T follicular helper cell (primary cell): ENCODE measurements at places on chromosomes 13 and 19.

- no peak for DNase-seq
Observed at GRCh38 chr19:1606138-1606651, 933 bp upstream of the UQCR11 start.

DNA sequence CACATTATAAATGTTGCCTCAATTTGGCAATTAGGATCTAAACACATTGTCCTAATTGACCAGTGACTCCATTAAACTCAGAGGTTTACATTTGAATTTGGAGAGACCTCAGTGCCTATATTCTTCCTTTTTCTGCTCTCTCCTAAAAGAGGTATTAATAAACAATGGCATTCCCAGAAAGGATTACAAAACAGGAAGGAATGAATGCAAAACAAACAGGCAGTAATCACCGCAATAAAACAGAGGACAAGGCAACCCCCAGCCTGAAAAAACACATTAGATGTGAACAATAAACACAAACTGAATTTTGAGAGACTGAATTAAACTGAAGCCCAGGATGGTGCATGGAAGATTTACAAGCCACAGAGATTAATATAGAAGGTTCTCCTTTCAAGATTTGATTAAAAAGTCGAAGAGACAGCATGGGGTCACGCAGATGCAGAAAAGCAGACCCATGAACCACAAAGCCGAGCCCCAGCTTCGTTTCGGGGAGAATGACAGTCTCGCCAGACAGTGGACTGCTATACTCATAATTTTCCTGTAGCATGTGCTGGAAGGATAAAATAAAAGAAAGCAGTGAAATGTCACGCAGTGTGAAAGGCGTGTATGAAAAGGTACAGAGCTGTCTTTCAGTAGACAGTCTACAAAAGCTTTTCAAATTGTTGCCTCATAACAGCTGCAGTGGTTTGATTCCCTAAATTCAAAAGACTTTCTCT is 503.0 kb downstream of the LIG4 start:
- no peak for DNase-seq

DNA sequence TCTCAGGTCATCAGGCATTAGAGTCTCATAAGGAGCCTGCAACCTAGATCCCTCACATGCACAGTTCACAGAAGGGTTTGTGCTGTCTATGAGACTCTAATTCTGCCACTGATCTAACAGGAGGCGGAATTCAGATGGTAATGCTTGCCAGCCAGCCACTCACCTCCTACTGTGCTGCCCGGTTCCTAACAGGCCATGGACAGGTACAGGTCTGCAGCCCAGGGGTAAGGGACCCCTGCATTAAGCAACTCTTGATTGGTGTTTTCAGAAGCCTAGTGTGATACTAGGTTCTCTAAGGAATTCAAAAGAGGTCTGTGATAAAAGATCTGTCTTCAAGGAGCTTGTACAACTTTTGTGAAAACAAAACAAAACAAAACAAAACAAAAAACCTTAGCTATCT is 31.1 kb downstream of the CAB39L start:
- no peak for DNase-seq

DNA sequence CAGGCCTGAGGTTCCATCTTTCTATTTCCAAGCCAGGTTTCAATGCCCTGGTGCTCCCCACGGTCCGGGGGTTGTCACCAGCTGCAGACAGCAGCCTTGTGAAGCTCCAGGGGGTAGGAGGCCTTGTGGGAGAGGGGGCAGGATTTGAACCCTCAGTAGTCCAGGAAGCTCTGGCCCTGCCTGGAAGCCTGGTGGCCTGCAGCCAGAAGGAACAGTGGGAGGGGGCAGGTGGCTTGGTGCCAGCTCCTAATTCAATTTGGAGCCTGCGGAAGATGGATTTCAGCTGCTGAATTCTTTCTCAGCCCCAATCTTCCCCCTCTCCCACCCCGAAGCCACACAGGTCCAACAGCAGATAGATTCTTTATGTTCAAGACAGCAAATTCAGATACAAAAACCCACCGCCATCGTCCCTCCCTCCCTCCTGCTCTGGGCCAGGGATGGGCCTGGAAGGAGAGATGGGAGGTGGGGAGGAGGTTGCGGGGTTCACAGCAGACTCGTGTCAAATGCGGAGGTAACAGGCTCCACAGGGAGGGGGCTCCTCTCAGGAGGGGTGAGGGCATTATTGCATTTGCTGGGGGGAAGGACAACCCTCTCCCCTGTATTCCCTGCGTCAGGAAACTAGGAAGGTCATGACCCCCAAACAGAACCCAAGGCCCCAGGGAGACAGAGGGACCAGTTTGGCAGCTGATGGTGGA is 2.4 kb upstream of the PTGER1 start:
- no peak for DNase-seq

DNA sequence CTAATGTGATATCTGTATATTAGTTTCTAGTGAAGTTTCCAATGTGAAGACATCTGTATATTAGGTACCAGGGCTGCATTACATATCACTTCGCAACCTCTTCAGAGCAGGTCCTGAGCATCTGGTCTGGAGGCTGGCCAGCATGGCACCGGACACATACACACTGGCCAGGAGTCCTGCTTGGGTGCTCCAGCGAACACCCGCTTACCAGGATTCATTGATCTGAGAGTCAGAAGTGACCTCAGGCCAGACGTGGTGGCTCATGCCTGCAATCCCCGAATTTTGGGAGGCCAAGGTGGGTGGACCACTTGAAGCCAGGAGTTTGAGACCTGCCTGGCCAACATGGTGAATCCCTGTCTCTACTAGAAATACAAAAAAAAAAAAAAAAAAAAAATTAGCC is 93.0 kb upstream of the IRS2 start:
- DNase-seq = no peak

GRCh38 chr13:110314516-110315245 is 7.6 kb downstream of the COL4A2 start:
- no peak for DNase-seq

- no peak for DNase-seq
Observed at GRCh38 chr19:37362733-37363132, 8.2 kb upstream of the ZNF527 start.

DNA sequence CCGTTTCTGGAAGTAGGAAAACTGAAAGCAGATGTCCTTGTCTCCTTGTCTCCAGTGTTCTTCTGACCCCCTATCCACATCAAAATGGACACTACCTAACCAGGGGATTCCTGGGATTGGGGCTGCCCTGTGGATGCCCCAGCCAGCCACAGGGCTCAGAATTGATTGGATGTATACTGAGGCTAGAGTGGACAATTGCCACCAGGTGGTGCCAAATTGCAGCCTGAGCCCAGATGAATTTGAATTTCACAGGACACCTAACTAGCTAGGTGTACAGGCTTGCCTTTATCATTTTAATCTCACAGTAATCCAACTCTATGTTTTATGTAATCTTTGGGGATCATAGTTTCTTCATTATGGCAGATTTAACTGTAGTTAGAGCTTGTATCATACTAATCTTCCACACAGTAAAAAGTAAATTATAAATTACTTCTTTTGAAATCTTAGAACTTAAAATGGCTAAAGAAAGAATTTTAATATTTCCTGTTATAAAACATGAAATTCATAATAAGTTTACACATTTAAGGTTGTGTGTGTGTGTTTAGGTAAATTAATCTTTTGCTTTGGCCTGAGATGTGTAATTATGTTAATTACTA is 58.0 kb downstream of the PIBF1 start:
- DNase-seq = no peak

DNA sequence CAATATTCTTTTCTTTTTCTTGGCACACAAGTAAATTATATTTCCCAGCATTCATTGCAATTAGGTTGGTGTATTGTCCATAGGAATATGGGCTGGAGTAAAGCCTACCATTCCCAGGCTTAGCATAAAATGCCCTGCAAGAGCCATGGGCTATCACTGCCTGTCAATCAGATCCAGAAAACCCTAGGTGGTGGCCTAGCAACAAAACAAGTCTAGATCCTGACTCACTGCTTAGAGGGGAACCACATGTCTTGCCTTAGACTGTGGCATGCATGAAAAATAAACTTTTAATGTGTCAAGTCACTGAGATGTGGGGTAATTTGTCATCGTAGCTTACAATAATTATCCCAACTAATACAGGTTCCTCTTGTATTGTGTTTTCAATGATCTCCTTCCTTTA is 16.2 kb downstream of the SOX21 start:
- DNase-seq = no peak

DNA sequence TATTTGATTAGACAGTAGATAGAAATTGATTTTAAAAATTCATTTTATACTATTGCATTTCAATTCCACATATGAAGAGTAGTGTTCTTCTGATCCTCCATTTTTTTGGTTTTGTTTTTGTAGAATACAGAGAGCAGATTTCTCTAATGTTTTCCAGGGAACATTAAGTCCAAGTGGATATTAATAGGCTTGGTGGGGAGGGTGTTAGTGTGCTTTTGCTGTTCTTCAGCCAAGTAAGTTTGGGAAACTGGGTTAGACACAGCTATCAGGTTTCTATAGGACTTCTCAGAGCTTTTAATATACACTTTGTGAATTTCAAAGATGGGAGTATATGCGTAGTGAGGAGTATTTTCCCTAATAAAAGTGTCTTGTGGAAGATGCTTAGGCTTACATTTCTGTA is 21.8 kb downstream of the NAA16 start:
- DNase-seq = no peak

DNA sequence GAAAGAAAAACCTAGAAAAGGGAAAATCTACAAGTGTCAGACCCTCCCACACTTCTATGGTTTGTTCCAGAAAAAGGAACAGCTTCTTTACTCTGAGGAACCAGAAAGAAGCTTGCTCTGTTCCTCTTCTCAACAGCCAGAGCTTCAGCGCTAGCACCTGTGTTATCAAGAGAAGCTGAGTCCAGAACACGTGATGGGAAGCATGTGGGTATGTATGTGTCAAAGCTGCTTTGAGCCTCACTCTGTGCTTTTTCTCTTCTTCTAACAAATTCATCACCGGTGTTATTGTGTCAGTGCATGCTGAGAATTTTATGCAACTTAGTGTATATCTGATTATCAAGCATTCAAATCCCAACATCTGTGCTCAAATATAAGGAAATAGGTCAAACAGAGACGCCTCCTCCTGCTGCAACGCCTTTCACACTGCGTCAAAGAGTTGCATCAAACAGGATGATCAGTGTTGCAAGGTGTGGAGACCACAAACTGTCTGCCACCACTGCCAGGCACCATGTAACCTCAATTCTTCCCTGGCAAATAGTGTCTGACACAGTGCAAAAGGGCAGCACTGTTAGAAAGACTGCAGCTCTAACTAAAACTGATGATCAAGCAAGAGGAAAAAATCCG is 83.9 kb downstream of the LRRC63 start:
- DNase-seq = peak; percentile 65

GRCh38 chr13:45564133-45564776 is 51.3 kb downstream of the ERICH6B start:
- no peak for DNase-seq

DNA sequence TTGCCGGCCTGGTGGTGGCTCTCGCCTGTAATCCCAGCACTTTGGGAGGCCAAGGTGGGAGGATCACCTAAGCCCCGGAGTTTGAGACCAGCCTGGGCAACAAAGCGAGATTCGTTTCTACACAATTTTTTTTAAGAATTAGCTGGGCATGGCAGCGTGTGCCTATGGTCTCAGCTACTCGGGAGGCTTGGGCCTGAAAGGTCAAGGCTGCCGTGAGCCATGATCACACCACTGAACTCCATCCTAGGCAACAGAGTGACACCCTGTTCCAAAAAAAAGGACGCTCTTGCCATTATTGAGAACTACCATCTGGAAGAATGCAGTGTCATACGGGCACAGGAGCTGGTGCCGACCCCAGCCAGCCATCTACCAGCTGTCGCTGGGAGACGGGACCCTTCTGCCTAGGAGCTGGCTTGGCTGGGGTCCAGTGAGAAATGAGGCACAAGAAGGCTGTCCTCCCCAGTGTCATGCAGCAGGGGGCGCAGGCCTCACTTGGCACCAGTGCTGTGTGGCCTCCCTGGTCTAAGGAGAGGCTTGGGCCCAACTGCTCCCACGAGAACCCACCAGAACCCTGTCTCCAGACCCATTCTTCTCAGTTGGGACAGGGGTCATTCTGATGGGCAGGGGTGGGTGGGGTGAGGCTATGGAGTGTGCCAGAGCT is 12.2 kb upstream of the RELB start:
- DNase-seq = peak; percentile 58

- no peak for DNase-seq
Observed at GRCh38 chr13:34414616-34415015, 527.5 kb upstream of the NBEA start.

GRCh38 chr13:24304620-24305019 is 4.8 kb upstream of the C1QTNF9 start:
- DNase-seq = no peak

- no peak for DNase-seq
Observed at GRCh38 chr19:48735031-48735615, 5.3 kb downstream of the RASIP1 start.

DNA sequence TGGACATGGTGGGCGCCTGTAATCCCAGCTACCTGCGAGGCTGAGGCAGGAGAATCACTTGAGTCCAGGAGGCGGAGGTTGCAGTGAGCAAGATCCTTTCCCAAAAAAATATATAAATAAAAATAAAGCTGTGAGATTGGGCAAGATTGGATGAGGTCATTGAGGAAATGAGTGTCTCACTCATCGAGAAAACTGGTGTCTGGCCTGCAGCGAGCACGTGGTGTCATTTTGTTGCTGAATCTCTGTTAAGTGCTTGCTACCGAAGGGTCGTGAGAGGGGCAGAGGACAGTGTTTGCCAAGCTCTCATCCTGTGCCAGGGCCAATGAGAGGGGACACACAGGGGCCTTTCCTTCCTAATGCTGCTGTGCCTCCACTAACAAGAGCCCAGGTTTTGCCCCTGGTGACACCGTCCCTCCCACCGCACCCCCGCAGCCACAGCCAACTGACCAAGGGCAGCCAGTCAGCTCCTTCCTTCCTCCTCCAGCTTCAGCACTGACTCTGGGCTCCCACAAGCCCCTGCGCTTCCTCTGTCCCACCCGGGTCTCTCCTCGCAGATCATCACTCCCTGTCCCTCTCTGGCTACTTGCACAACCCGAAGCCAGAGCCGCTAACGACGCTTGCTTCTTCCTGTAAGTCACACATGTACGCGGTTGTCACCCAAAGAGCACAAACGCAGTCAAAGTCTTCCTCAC is 3.2 kb downstream of the POLD1 start:
- DNase-seq = no peak

DNA sequence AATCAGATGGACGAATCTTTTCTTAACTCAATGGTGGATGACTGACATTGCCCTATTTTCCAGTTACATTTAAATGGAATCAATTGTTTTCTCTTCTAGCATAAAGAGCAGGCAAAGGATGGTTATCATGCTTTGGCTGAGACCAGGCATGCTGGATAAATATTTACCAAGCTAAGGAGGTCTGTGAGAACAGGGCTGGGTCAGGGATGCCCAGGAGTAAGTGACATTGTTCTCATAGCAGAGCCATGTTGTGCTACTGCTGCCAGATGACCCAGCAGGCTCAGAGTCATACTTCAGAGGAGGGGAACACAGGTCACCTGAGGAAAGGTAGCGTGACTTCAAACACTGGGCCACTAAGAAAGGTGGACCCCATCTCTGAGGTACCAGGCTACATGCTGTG is 116.0 kb upstream of the RNF113B start:
- DNase-seq = no peak

DNA sequence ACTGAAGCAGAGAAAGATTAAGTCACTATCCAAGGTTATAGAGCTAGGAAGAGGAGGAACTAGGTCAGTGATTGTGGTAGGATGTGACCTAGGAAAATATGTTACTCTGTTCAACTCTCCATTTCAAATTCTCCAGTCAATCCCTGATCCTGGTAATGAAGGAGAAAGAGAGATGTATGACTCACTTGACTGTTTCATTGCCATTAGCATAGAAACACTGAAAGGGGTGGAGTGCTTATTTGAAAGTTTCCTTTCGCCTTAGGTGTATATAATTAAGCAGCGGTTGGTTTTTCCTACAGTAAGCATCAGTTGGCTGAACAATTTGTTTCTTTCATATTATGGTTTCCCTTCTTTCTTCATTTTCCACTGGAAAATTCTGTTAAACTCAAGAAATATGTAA is 198.1 kb upstream of the CSNK1A1L start:
- DNase-seq = no peak

- DNase-seq = no peak
Observed at GRCh38 chr13:81458170-81458569, 1117.2 kb upstream of the SPRY2 start.
